ENCODE measurements at places on chromosomes 7 and 10.
A peak's percentile ranks its signal among the peaks of the same experiment; 100 is the strongest.

GRCh38 chr10:124002391-124003069, 90.9 kb downstream of the CHST15 start:
- DNase-seq: no peak

GRCh38 chr10:25531457-25532061, 356.8 kb downstream of the GPR158 start:
- no peak for DNase-seq

- DNase-seq: no peak
Observed at GRCh38 chr7:121385800-121386179, 10.3 kb downstream of the FAM3C start.

DNA sequence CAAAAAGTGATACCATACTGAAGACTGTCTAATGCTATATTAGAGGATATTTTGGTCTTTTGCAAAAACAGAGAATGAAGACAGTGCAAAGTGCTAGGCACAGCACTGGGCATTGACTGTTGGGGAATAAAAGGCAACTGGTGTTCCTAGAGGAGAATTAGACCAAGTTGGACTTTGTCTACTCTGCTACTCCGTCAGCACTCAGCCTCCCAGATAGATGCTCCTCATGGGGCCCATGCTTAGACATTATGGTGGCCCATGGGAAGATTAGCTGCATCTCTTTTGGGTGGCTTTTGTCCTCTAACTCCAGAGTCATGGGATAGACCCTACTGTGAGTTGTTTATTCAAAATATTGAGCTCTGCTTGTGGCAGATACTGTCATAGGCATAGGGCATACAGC, 113.5 kb downstream of the RBM20 start:
- no peak for DNase-seq

DNA sequence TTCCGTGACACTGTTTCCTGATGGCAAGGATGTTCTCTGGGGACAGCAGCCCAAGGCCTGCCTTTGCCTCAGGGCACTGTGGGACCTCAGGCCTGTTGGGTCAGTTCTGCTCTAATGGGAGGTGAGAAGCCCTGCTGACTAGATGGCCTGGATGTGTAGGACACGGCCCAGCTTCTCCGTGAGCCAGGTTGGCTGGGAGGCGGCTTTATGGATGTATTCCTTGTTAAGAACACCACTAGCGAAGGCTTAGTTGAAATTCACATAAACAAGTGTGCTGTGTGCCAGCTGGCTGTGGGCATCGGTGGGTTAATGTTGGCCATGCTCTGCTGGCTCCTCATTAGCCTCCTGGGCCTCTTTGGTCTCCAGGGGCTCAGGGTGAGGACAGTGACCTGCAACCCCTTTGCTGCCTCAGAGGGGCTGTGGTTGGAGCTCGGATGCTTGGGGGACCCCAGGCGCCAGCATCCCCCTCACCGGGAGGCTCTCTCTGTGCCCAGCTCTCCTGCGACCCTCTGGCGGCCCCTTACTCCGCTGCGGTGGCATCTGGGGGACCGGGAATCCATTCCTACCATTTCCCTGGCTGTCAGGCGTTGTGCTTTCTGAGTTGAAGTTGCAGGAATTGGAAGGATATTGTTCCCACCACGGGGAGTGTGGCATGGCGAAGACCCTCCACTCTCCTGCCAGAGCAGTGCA, 22.8 kb upstream of the DPYSL4 start:
- no peak for DNase-seq

DNA sequence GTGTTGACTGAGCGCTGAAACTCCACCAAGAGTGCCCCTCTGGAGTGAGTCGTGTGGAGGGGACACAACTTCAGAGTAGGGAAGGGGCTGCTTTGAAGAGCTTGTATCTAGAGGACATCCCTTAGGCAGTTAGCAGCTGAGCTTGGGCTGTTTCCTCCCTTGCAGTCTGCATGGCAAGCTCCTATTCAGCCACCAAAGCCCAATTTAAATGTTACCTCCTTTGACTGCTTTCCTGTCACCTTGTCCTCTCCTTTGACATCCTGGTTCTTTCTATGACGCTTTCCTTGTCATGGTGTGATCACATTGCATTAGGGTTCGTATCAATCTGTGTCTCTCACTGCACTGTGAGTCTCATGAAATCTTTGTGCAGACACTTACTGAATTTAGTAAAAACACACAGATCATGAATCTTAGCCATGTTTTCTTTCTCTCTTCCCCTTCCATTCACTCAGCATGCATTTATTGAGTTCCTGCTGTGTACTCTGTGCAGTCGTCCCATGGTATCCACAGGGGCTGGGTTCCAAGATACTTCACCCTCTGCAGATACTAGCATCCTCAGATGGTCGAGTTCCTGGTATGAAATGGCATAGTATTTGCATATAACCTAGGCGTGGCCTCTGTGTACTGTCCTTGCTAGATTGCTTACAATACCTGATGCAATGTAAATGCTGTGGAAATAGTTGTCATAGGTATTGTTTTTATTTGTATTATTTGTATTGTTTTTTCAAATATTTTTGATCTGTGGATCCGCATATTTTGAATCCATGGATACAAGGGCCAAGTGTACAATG, 228.5 kb downstream of the CCDC3 start:
- DNase-seq: no peak

- DNase-seq: peak; percentile 43
Observed at GRCh38 chr7:129210256-129210988, 14.4 kb upstream of the AHCYL2 start.

- DNase-seq: no peak
Observed at GRCh38 chr7:48096273-48096672, 7.2 kb downstream of the UPP1 start.

DNA sequence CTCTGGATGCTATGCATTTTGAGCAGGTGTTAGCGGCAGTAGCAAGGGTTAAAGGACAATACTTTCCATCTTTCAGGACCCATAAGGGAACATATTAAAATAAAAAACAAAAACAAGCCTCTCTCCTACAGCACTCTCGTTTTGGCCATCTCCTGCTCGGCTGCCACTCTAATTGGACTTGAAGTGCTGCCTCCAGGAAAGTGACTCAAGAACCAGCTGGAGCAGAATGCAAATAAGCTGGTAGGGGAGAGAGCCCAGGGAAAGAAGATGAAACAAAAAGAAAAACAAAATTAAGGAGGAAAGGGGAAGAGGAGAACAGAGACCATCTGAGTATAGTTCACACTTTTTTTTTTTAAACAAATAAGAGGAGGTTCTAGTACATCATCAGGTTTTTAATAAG, 65.6 kb downstream of the HBP1 start:
- no peak for DNase-seq

GRCh38 chr7:102432442-102433218, 745 bp upstream of the ORAI2 start:
- no peak for DNase-seq

DNA sequence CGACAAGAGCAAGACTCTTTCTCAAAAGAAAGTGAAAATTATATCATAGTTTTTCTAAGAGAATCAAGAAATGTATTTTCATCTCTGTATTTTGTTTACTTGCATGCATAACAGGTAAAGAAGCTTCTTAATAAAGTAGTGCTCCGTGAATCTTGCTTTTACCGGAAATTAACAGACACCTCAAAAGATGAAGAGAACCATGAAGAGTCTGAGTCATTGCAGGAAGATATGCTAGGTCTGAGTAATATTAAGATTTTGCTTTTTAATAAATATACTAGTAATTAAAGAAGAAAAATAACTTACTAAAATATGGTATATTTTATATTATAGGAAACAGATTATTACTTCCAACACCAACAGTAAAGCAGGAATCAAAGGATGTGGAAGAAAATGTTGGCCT, 39.5 kb upstream of the STOX1 start:
- DNase-seq: no peak

DNA sequence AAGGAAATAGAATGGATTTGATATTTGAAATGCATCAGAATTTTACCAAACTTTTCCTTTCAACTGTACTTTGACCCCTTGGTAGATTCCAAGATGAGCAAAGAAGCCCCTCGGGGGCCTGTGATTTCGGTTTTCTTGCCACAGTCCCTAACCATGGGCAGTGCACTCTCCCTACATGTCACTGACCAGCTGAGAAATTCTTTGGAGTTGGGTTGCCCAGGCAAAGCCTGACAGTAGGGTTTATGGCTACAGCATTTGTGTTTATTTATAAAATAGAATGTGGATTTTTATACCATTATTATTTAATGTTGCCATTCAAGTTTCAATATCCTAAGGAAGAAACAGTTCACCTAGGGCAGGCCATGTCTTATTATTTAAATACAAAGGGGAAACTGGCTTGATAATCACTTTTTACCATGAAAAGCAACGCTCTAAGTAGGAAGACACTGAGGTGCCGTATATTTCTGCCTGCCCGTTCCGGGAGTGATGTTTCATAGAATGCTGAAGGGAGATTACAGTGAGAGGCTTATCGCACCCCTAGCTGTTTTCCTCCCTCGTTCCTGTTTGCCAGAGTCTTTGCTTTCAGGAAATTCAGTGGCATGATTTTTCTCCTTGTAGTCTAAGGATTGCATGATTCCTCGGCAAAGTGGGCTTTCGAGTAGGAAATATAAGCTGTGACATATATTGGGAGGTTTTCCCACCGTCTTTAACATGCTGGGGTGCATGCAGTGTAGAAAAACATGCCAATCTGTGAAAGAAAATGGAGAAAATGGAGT, 35.8 kb downstream of the WIPF3 start:
- DNase-seq: no peak

- DNase-seq: no peak
Observed at GRCh38 chr7:28182071-28182471, 1.5 kb upstream of the JAZF1 start.

DNA sequence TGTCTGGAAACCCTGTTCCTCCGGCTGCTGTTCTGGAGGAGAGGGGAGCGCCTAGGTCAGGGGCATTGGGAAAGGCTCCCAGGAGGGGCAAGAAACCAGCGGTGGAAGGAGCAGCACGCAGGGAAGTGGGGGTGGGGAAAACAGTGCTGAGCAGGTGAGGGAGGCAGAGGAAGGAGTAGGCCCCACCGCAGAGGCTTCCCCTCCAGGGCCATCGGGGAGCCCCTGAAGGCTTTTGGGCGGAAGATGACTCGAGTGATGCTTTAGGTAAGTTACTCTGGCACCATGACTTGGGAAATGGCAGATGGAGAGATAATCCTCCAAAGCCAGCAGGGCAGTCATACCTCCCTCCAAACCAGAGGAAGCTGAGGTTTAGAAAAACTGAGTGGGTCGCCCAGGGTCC, 106.5 kb upstream of the ANLN start:
- no peak for DNase-seq

DNA sequence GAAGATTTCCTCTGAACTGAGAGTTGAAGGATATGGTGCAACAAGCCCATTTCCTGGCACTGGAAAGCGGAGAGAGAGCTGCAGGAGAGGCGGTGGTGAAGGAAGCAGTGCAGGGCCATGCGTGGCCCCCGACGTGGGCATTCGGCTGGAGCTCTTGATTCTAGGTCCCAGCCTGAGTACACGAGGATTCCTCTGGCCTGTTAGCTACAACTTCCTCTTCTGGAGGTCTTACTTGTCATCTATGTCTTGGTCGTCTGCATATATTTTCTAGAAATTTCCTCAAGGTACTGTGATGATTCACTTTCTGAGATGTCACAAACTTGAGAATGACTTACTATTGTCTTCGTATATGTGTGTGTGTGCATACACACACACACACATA, 59.2 kb upstream of the JAZF1 start:
- DNase-seq: no peak

GRCh38 chr10:67506083-67506756, 189.8 kb downstream of the CTNNA3 start:
- no peak for DNase-seq

- no peak for DNase-seq
Observed at GRCh38 chr10:127364034-127364433, 167.6 kb upstream of the INSYN2A start.
